ENCODE measurements at places on chromosomes 3 and 15.

DNA sequence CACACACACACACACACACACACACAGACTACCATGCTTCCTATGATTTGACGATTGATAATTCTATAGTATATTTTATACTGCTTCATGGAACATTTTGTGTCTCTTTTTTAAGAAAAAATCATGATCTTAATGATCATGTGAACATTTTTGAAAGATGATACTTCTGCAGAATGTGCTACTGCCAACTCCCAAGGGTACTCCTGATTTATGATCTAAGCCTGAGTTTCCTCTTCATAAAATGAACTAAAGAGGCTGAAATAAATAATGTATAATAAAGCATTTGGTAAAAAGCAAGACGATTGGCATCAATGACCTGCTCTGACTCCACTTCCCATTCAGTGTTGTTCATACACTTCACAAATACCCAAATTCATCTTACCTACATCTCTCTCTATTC is 333.8 kb upstream of the RBMS3 start:
- no peak for DNase-seq

DNA sequence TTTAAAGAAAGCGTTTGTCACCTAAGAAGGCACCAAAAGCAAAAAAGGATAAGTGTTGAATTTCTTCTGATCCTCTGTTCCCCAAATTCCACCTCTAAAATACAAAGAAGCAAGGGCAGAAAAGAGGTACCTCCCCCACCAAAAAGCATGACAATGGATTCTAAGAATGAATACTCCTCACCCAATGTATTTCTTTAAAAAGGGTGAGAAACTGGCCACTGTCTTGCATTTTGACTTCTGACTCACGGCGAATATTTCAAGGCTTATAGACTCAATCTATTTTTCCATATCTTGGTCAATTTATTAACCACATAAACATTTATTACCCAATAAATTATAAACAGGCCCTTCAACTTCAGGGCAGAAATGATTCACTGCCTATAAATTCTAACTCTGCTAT is 131.1 kb downstream of the NR1I2 start:
- DNase-seq = no peak

- DNase-seq = peak; percentile 52
These were observed 62.7 kb upstream of the CD47 start for GRCh38 chr3:108153451-108153981.

GRCh38 chr15:50224606-50225005 is 40.9 kb downstream of the HDC start:
- no peak for DNase-seq

DNA sequence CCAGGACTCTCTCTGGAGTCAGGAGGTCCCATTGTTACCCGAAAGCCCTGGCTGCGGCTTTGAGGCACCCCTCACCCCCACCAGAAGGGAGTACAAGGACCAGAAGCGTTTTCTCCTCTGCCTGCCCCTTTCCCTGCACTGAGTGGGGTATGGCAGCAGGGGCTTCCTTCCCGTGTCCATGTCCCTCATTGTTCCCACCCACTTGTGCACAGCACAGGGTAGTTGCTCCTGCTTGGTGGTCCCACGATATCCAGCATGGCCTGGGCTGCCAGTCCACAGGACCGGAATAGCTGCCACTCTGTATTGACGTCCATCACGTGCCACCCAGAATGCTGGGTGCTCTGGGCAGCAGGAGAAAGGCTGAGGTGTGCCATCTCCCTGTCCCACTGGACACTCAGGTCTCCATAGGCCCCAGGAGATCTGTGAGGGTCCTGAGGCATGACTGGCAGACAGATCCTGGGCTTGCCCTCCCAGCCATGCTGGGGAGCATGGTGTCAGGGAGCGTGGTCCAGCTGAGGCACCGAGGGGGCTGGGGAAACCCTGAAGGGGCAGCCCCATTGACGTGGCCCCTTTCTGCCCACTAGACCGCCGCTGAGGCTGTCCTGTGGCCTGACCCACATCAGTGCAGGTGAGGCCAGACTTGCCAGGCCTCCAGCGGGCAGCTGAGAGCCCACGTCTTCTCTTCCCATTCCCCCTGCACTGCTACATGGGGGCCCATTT is 45.3 kb upstream of the SEC22A start:
- DNase-seq = no peak

DNA sequence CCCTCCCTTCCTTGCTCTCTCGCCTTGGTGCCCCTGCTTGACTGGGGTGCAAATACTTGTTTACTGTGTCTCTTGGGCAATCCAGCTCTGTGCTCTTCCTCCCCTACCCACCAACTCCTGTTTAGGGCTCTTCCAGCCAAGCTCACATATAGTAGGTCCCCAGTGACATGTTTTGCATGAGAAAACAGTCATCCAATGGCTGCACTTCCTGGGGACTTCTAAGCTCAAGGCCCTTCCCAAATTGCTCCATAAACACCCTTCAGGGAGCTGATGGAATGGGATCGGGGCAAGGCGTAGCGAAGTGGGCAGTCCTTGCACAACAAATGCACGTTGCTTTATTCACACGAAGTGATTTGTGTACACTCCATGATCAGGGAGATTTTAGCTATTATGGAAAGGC is 9.4 kb upstream of the COPG1 start:
- DNase-seq = no peak

DNA sequence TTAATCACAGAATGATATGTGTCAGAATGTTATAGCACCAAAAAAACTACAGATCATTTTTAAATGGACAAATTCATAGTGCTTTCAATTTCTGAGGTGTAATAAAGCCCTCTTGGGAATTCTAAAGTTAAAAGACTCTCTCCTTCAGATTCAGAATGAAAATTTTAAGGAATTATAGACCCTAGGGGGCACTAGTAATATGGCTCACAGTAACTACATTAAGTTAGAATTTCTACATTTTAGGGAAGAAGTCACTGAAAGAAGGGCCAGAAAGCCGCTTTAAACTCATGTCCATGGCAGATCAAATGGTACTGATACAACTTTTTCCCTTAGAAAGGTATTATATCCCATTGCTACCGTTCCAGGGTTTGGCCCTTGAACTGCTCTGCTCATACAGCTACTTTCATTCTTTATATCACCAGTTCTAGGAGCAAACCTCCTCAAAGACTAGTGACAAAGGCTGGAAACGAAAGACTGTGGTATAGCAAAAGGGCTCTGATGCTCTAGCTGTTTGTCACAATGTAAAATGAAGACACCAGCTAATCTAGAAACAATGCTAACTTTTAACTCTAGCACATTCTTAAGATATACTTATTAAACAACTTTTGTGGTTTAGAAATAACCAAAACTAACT is 18.1 kb downstream of the DAZL start:
- no peak for DNase-seq

- DNase-seq = no peak
These were observed 80.1 kb upstream of the GBE1 start for GRCh38 chr3:81841540-81841939.

DNA sequence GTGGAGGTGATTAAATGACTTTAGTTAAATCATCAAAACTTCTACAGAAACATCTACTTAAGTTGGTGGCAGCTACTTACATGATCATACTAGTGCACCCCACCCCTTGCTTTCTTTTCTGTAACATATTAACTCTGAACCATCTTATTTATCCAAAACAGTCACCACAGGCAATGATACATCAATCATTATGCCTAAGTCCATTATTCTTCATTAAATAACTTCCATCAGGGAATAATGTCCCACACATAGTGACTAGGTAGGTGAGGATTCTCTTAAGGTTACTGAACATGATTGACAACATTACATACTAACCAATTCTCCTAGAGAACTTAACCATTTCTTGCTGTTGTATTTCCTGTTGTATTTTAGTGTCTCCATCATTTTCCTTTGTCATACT is 210.2 kb downstream of the NR1D2 start:
- no peak for DNase-seq

GRCh38 chr3:179806177-179806576 is 153.3 kb downstream of the USP13 start:
- no peak for DNase-seq

DNA sequence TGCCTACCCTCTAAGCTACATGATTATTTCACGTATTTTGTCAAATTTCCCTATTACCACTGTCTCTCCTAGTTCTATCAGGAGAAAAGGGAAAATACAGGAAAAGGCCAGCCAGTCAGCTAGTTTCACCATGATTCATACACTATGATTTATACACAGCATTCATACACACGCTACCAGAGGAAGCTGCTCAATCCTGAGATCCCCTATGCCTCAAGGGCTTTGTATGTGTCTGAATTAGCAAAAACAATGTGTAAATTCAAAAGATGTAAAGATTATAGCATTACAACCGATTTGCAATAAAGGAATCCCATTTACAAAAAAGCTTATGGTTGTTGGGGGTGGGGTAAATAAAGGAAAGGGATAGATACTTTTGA is 3.1 kb upstream of the ACKR4 start:
- DNase-seq = no peak

DNA sequence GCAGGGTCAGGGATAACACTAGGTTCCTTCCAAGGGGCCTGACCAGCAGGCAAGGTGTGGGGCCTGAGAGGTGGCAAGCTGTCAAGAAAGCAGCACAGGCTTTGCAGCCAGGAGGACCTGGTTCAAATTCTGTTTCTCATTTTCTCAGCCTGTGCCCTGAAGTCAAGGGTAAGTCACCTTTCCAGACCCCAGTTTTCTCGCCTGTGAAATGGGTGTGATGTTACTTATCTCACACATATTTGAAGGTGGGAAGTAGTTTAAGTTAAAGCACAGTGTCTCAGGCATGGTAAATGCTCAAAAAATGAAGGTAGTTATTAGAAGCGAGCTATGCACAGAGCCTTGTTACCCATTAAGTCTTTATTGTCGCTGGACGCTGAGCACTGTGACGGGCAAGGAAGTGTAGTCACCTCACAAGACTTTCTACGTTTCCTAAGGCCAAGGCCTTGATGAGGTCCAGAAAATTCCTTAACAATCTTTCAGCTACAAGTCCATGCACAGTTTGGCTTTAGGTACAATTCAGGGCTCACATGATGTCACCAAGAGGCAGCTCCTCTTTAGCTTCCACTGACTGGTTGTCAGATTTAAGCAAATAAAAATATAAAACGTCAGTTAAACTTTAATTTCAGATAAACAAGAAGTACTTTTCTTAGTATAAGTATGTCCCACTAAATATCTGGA is 522.6 kb upstream of the PROK2 start:
- no peak for DNase-seq

- DNase-seq = no peak
These were observed 16.5 kb downstream of the GSK3B start for GRCh38 chr3:120077731-120078130.

DNA sequence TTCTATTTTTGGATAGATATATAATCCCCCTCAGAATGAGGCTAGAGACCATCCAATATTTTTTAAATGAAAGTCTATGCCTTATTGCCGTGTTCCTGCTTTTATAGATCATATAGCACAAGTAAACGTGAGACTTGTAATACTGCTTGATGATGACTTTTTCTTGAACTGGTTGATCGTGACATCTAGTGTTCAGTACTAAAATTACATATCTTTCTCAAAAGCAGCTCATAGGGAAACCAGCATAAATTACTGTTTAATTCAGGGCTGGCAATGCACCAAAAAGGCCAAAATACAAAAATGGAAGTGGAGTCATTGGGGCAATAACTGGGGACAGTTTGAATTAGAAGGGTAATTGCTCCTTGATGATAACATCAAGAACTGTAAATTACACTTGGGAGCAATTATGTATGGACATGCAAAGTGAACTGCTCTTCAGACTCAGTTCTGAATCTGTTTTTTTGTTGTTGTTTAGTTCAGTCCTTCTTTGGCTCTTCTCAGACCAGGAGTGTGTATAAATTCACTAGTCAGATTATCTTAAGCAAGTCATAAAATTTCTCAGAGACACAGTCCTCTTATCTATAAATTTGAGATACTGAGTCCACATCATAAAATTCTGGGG is 325.3 kb downstream of the THSD4 start:
- no peak for DNase-seq

DNA sequence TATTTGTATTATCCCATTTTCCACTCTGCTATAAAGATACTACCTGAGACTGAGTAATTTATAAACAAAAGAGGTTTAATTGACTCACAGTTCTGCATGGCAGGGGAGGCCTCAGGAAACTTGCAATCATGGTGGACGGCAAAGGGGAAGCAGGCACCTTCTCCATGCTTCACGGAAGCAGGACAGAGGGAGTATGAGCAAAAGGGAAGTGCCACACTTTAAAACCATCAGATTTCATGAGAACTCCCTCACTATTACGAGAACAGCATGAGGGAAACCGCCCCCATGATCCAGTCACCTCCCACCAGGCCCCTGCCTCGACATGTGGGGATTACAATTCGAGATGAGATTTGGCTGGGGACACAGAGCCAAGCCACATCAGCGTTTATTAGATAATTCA is 172.8 kb downstream of the NR2F2 start:
- no peak for DNase-seq

- DNase-seq = no peak
These were observed 17.8 kb upstream of the TXNRD3 start for GRCh38 chr3:126672741-126673140.

- DNase-seq = no peak
These were observed 167.2 kb upstream of the KCNMB2 start for GRCh38 chr3:178369006-178369405.

DNA sequence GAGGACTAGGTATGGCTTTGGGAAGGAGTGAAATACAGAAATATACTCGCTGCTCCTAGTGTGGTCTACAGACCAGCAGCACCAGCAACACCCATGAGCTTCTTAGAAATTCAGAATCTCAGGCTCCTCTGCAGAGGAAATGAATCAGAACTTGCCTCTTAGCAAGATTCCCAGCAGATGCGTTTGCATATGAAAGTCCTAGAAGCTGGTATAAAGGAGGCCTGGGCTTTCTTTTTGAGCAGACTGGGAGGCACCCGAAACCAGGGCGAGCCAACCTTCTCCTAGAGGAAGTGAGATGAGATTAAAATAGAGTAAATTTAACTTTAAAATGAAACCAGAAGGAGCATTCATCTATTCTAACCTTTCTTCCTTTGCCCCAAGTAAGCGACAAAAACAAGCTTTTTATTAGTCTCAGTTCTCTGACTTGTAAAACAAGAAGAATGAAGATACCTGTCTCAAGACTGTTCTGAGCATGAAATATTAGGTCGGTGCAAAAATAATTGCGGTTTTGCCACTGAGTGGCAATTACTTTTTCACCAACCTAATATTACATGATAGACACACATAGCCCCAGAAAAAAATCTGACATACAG is 140.0 kb downstream of the PDZRN3 start:
- no peak for DNase-seq

GRCh38 chr15:71252044-71252739 is 136.9 kb downstream of the THSD4 start:
- DNase-seq = no peak

DNA sequence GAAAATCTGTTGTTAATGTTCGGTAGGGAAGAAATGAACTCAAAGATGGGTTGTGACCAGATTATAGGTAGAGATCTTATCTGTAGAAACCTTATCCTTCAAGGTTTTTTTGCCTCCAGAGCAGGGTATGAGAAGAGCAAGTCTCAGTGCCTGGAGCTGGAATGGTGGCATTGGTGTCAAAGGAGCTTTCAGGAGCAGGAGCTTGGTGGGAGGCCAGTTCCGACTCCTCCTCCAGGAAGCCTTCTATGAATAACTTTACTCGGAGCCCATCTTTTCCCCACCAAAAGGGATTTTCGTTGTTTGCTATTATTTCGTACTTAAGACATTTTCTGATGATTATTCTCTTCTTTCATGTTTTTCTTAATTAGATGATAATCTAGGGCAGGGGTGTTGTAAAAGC is 91.8 kb downstream of the GHSR start:
- no peak for DNase-seq

Data from stimulated activated CD4-positive, alpha-beta T cell treated with anti-CD3 and anti-CD28 coated beads, Interleukin-2, amount 100 ng/mL, for 24 hours (primary cell).